ENCODE measurements at places on chromosomes 4 and X.

DNA sequence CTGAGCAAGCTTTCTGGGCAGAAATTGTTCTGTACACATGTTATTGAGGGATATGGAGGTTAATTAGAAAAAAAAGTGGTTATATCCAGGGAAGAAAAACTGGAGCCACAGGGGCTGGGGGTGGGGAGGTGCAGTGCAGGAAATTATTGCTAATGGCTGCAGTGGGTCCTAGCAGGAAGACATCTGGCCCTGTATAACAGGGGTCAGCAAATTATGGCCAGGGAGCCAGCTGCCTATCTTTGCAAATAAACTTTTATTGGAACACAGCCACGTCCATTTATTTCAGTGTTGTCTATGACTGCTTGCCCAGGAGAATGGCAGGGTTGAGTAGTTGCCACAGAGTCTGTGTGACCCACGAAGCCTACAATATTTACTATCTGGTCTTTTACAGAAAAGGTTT, 23.4 kb upstream of the PRPS2 start:
- no peak for DNase-seq

DNA sequence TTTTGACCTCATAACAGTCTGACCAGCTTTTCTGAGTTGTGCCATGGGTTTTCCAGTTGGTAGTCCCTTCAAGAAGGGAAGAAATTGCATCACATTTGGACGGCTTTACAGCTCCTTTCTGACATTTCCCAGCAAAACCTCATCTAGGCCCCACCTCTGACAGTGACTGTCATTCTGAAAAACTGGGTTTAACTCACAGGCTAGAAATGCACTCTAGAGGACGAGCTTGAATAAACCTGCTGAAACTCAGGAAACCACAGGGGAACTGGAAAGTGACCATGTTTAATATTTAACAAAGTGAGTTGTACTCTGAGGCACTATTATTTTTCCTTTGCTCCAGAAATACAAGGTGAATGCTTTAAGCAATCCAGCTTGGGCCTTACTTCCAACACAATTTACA, 434.3 kb upstream of the RASGEF1B start:
- DNase-seq, result no peak

DNA sequence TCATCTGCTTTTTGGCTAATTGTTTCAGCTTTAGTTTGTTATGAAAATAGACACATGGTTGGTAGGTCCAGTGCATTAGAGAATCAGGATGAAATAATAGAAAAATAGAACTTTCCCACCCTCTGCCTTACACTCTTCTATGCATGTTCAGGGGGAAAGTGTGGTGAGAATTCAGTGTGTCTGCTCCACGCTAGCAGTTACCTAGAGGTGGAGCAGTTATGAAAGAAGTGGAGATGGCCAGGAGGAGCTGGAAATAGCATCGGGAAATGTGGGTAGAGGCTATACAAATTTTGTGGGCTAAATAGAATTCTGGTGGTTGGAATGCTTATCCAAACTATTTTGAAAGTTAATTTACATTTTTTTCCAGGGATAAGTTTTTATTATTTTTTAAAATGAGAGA, 91.4 kb upstream of the MAD2L1 start:
- DNase-seq, result peak; percentile 2

GRCh38 chr4:89295415-89295927, 12.1 kb downstream of the GPRIN3 start:
- DNase-seq, result no peak

GRCh38 chr4:122758033-122758432, 25.5 kb downstream of the BBS12 start:
- DNase-seq, result peak; percentile 51

GRCh38 chr4:139761461-139761860, 95.8 kb downstream of the MGST2 start:
- DNase-seq, result peak; percentile 44

- no peak for DNase-seq
Observed at GRCh38 chr4:7430965-7431695, 3.6 kb downstream of the PSAPL1 start.

GRCh38 chr4:77084019-77084639, 8.3 kb upstream of the CCNI start:
- DNase-seq, result no peak

GRCh38 chr4:76449833-76450232, 14.8 kb downstream of the SHROOM3 start:
- DNase-seq, result no peak

- no peak for DNase-seq
Observed at GRCh38 chr4:82434949-82435348, 4.6 kb downstream of the ENOPH1 start.

DNA sequence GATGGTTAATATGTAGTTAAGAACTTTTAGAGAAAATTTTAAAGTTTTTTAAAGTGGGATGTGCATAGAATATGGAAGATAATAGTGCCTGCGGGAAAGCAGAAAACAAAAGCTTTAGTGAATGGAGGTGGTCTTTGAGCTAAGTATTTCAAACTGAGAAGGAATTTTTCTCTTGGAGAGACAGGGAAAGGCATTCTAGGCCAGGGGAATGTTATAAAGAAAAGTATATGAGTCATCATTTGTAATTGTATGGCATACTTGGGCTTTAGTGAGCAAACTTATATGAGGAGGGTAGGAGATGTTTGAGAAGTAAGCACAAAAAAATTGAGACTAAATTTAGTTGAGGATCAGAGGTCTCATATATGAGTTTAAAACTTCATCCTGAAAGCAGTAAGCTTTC, 467.0 kb downstream of the PPARGC1A start:
- DNase-seq, result no peak

DNA sequence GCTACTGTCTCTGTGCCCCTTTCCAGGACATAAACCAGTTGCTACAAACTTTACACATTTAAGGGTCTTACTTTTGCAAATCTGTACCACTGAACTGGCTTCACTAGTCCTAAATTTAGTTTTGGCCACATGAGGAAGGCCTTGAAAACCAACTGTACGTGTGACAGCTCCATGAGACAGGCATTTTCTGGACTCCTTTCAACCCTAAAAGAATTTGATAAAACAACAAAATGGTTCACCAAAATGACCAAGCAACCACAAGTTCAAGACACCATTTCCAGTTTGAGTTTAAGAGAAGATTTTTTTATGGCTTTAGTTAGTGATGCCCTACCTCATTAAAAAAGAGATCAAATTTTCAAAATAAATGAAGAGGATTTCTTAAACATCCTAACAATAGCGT, 246.4 kb downstream of the ZNF674 start:
- DNase-seq, result no peak

DNA sequence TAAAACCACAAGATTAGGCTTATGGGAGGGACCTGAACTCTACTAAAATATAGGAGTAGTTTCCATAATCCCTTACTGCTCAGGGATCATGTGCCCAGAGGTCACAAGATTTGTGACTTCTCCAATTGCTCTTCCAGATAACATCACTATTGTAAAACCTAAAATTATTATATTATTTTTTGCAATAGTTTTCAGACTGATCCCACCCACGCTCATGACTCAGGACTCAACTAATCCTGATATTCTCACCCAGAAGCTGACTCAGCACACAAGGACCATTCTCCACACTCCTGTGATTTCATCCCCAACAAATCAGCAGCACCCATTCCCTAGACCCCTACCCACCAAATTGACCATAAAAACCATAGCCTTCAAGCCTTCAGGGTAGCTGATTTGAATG, 24.0 kb upstream of the RPL34 start:
- DNase-seq, result no peak

- DNase-seq, result no peak
Observed at GRCh38 chr4:145933134-145933533, 5.5 kb downstream of the ZNF827 start.

DNA sequence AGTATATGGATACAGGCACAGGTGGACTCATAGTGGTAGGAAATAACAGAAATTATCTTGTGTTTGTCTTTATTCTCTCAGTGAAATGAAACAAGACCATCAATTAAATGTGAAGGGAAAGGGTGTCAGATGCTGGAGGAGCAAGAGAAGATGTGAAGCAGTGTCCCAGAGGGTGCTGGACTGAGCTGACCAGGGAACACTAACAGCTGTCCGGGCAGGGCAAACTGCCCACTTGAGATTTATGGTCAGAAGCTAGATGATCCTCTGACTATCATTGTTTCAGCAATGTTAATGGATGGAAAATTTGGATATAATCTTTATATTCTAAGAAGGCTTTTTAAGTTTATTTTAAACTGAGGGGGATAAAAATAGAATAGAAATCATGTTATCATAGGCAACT, 267.2 kb upstream of the SLC7A11 start:
- no peak for DNase-seq

DNA sequence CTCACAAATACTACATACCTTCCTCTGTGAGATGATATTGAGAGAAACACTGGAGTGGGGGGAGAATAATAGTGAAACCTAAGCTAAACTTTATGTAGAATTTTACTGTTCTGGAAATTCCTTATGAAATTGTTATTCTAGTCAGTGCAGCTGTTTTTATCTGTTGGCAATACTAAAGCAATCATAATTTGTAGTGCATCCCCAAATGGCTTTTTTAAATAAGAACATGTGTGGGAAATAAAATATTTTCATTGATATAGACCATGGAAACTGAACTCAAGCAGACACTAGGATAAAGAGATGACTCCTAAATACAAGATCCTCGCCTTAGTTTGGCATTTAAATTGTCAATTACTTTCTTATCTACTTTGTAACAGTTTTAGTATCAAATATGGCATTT, 51.1 kb downstream of the SEC24D start:
- no peak for DNase-seq

DNA sequence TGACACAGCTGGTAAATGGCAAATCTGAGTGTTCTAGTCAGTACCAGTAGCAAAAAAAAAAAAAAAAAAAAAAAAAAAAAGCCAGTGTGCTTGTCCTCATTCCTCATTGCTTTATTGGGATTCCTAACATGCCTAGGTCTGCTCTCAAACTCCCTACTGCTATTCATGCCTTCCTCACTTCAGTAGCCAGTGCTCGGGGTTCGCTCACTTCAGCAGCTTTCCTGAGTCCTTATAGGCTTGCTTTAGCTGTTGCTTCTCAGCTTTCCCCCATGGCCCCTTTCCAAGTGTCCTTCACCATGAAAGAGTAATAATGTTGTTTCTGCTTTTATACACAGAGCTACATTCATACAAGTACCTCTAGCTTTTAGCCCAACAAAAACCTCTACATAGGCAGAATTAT, 30.8 kb downstream of the SLITRK2 start:
- no peak for DNase-seq

DNA sequence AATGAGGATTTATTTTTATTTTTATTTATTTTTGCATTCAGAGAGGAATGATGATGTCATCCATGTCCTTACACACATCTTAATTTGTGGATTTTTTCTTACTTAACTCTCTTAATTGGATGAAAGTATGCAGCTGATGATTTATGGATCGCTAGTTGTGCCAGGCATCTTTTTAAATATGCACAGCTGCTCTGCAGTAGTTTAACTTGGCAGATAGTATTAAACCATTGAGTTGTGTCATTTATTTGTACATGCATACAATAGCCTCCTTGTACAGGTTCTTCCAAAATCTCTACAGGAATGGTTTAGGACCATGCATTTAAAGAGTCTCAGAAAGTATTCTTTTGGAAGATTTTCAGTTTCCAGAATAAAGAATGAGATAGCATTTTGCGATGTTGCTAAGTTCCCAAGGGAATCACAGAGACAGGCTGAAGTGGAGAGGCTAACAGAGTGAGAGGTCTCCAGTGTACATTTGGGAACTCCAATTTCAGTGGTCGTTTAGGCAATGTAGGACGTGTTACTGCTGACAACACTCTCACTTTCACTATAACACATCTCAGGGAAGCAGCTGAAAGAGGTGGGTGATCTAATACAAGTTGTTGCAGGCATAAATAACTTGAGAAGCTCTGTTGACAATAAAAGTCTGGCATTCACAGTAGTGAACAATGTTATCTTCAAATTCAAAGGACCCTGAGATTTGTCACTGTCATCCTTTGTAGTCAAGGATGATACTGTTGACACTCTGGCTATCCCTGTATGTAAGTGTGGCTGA, 49.9 kb upstream of the SCRG1 start:
- no peak for DNase-seq

GRCh38 chr4:10175626-10176025, 59.0 kb upstream of the WDR1 start:
- no peak for DNase-seq

DNA sequence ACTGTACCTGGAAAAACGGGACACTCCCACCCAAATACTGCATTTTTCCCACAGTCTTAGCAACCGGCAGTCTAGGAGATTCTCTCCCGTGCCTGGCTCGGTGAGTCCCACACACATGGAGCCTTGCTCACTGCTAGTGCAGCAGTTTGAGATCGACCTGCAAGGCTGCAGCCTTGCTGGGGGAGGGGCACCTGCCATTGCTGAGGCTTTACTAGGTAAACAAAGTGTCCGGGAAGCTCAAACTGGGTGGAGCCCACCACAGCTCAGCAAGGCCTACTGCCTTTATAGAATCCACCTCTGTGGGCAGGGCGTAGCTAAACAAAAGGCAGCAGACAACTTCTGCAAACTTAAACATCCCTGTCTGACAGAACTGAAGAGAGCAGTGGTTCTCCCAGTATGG, 205.2 kb downstream of the CHIC1 start:
- no peak for DNase-seq

DNA sequence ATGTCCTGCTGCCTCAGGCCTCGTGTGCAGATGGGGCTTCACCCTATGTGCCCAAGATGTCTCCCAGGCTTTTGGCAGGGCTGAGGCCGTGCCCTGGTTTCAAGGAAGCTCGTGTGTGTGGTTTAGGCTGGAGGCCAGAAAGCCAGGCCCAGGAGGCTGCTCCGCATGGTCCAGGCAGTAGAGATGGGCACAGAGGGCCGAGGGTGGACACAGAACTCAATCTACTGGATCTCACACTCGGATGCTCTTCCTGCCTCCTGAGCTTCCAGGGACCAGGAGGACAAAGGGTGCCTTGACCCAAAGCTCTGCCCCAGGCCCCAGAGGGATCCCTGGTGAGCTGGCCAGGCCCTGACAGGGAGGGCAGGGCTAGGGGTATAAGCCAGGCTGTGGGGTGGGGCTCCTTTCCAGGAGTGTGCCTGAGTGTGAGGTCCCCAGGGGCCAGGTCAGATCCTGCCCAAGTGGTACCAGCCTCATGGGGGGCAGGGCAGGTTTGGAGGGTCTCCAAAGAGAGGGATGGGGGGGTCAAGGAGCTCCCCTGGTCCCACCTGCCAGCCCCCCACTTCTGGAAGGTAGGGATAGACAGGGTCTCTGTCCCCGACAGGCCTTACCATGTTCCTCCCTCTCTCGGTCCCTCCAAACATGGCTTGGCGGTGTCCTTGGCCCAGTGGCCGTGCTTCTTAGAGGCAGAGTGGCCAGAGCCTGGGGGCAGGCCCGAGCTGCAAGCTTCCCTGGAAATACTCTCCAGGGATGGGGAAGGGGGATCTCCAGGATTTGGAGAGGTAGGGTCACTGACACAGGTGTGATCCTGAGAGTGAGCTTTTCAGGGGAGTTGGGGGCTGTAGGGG, 23.8 kb downstream of the HTRA3 start:
- no peak for DNase-seq

GRCh38 chr4:141810712-141811375, 174.5 kb downstream of the IL15 start:
- no peak for DNase-seq

Measured in MCF 10A (cell line).